Midbrain (tissue), 1 donor: ENCODE measurements at places on chromosomes 4 and X.

GRCh38 chr4:44438687-44439086, 9.9 kb downstream of the KCTD8 start:
- no peak for DNase-seq

- DNase-seq, result no peak
Observed at GRCh38 chrX:44308869-44309268, 34.6 kb downstream of the EFHC2 start.

DNA sequence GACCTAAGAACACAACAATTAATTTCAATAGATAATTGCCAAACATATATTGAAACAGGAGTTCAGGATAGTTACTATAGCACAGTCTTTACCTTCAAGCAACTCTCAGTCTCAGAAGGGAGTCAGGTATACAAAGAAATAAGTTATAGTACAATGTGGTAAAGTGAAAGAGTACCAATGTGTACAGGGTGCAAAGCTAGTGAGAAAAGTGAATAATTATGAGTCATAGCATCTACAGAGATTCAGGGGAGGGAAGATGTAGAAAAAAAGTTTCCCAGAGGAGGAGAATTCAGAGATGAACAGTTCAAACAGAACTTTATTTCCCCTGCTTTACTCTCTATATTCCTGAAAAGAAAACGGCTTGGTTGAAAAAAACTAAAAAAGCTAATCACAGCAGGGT, 22.7 kb upstream of the DKK2 start:
- DNase-seq, result no peak

DNA sequence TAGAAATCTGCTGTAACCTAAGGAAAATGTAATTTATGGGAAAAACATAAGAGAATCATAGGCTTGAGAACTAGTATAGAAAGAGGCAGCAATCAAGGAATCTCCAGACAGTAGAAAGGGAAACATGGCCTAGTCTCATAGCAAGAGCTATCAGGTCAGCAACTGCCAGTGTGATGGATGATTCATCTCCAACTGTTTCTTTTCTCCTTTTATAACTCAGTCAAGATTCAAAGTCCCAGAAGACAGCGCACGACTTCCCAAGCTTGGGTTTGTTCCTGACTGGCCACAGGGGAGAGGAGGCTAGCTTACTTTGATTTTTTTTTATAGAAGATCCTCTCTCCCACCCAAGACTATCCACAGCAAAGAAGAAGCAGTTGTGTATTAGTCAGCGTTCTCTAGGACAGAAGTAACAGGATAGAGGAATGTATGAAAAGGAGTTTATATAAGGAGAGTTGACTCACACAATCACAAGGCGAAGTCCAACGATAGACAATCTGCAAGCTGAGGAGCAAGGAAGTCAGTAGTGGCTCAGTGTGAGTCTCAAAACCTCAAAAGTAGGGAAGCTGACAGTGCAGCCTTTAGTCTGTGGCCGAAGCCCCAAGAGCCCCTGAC, 181.5 kb downstream of the GC start:
- DNase-seq, result no peak

DNA sequence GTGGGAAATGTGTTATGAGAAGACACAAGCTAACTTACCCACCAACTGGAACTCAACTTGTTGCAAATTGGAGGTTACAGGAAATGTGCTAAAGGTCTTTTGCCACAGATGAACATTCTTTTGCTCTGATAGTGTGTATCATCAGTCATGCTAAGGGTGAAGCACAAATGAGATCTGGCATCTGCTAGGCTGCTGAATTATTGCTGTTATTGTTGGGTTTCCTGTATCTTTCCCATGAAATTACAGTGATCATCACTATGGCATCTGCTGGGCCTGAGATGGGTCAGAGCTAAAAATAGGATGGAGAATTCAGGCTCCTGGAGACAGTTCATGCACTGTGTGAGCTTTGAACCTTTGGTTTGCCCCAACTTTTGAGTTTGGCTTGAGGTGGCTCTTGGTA, 124.5 kb downstream of the NPNT start:
- no peak for DNase-seq

DNA sequence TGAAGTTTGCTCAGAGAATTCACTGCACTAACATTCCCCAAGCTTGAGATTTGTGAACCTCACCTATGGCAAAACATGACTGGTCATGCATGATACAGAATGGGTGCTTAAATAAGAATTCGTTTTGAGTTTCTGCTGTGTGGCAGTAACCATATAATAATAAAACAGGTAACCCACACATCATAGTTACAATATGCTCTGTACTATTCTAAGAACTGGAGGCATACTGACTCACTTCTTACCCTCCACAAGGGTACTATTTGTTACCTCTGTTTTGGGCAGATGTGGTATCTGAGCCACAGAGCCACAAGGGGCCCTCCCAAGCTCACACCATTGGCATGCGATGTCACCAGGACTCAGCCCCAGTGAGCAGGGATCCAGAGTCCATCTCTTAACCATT, 17.6 kb downstream of the SLC2A9 start:
- DNase-seq, result no peak

DNA sequence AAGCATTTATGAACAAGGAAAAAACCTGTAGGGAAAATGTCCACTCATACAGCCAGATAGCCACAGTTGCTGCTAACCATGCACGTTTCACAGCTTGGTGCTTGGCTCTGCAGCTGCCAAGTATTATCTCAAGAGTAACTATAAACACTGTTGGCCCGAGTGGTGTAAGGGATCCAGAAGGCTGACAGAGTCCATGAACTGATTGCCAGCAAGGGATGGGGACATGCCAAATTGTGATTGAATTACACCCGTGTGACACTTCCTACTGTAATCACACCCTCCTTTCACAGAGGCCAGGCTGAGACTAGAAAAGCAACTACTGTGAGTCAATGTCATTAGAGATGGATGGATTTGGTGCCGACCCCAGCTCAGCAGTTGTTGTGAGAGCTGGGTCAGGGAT, 223.9 kb upstream of the ANKRD50 start:
- no peak for DNase-seq

GRCh38 chr4:95198961-95199360, 349.8 kb downstream of the UNC5C start:
- no peak for DNase-seq

DNA sequence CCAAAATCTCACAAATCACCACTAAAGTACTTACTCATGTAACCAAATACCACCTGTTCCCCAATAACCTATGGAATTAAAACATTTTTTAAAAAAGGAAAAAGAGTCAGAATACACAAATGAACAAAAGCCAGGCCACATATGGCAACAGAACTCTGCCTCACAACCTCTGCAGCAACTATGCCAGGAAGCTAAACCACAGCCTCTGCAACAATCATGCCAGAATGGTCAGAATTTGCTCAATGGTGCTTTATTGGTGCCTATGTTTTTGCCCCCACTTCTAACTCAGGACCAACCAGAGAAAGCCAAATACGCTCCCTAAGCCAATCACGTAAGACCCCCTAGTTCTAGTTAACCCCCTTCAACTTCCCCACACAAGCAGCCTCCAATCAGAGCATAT, 69.6 kb downstream of the HOPX start:
- no peak for DNase-seq

GRCh38 chr4:144174401-144175067, 34.0 kb upstream of the GYPA start:
- peak; percentile 73 for DNase-seq

DNA sequence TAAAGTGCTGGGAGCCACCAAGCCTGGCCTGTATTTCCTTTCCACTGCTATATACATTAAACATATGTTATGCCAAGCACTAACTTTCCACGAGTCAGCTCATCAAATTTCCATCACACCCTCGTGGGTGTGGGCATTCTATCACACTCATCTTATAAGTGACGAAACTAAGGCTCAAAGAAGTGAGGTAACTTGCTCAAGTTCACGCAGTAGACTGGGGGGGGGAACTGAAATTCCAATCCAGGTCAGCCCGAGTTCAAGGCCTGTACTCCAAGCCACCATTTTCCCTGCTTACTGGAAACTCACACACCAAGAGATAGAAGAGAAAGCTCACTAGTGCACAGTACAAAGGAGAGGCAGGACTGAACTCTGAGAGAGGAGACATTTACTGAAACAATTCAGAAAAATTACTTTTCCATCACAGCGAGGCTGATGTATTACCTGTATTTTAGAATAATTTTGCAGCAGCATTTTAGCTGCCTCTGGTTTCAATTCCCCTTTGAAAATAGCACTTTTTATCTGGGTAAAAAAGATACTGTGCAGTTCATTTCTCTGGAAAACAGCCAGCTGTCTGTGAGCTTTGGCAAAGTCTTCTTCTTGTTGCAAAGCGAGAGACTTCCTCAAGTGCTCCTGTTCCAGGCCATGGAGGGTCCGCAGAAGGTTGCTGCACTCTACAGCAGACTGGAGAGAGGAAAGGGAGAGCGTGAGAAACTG, 76.8 kb downstream of the EVC2 start:
- DNase-seq, result no peak

- no peak for DNase-seq
Observed at GRCh38 chrX:18643243-18643642, 28.7 kb downstream of the RS1 start.

DNA sequence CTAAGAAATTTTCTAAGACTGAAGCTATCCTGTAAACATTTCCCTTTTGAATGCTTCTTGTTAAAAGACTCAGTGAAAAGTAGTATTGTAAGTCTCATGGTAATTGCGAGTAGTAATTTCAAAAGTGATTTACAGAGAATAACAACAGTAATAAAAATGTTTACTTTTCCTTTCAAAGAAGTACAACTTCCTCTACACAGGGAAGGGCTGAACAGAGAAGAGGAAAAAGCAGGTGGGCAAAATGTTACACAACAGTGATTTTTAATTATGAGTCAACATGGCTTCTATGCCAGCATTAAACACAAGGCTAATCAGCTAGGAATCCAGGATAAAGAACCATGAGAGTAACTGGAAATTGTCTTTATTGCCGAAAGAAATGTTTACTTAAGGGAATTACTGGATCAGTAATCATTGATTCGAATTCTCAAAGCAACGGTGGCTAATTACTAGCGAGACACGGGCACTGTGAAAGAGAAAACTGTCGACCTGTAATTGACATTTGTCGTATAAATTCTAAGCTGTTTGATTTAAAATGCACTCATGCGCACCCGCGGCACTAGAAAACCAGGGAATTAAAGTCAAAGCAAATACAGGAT, 15.4 kb downstream of the UTP3 start:
- DNase-seq, result peak; percentile 43

GRCh38 chr4:186810613-186811150, 87.0 kb upstream of the FAT1 start:
- DNase-seq, result no peak

- no peak for DNase-seq
Observed at GRCh38 chr4:94448815-94449375, 2.8 kb upstream of the PDLIM5 start.
